SHP77 (cell line): ENCODE measurements at places on chromosomes 7 and 10.

- no peak for DNase-seq
These were observed 29.9 kb downstream of the SPOCK2 start for GRCh38 chr10:72058347-72058898.

- no peak for DNase-seq
These were observed 33.4 kb downstream of the CPXM2 start for GRCh38 chr10:123858077-123858681.

GRCh38 chr7:121019018-121019417 is 30.5 kb downstream of the CPED1 start:
- no peak for DNase-seq

- no peak for DNase-seq
These were observed 34.3 kb downstream of the TPST1 start for GRCh38 chr7:66239467-66239856.

- DNase-seq, result no peak
These were observed 80.6 kb downstream of the VWA2 start for GRCh38 chr10:114319406-114320248.

GRCh38 chr7:118006979-118007378 is 133.7 kb upstream of the CTTNBP2 start:
- no peak for DNase-seq

- DNase-seq, result no peak
These were observed 24.1 kb upstream of the JMJD1C start for GRCh38 chr10:63489838-63490237.

DNA sequence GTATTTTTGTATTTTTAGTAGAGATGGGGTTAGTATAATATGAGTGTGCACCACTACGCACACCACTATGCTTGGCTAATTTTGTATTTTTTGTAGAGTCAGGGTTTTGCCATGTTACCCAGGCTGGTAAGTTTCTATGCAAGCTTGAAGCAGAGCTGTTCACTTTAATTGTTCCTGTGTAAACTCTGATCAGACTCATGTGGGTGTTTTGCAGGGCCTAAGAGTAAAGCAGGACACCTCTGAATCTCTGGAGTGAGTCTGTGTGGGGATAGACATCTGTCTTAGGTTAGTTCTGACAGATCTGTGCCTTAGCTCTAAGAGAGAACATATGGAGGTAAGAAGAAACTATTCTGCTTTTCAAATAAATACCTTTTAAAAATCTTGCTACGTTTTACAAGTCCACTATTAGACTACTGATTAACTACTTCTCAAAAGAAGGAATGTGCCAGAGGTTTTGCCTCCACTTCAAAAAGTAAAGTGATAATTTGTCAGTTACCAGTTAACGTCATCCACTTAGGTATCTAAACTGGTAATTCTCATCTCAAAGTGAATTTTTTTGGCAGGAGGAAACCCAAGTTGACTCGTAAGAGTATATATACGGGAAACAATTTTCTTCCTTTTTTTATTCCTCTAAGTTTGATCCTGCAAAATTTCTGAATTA is 1.1 kb downstream of the COL17A1 start:
- DNase-seq, result no peak
